MG63 (cell line): ENCODE measurements at places on chromosomes 1 and 21. TPM values are rescaled to one million over a fixed set of nuclear protein-coding genes. Genes with fewer than 3 reads are reported as not detected.

DNA sequence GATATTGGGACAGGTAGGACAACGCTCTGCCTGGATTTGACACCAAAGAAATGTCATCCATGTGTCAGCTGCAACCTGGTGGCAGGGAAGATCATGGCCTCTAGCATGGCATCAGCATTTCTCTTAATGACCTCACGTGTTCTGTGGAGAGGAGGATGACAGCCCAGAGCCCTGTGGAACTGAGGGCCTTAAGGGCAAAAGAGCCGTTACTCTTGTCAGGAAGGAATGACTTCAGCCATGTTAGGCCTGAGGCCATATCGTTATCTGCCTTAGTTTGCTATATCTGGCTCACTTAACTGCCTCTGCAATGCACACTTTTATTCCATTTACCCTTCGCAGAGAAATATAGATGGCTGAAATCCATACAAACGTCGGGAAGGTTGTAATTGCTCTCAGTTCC lies 83.2 kb upstream of the PBX1 start:
- DNase-seq, result no peak

- DNase-seq, result no peak
These were observed 119.4 kb downstream of the NEK7 start for GRCh38 chr1:198276241-198276640.

DNA sequence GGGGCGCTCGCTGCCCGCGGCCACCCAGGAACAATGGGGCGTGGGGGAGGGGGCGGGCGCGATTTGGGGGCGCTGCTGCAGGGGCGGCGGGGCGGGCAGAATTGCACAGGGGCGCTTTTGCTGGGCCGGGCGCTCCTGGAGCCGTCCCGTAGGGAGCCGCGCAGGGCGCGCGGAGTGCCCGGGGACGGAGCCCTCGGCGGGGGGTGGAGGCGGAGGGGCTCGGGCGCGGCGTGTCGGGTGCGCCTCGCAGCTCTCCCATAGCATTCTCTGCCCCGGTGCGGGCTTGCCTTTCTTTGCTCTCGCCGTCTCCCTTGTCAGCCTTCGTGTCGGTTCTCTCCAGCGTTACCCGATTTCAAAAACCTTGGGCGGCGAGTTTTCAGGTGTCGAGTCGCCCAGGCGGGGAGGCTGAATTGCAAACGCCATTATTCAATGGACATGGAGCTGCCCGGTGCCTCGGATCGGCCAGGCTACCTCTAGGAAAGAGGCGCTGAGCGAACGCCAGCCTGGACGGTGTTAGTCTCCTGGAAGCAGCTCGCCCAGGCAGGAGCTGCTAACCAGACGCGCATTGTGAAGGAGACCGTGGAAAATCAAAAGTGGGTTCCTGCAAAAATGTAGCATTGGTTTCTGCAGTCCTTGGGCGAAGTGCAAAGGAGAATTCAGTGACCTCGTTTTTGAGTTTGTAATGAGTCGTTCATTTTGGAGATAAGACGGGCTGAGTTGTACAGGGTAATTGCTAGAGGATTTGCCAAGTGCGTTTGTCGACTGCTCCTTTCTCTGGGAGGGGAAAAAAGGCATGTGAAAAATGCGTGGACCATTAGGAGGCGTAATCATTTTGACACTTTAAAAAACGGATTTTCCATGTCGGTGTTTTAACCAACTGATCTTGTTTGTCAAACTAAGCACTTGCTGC lies 626 bp downstream of the CXADR start:
- peak; percentile 24 for DNase-seq

DNA sequence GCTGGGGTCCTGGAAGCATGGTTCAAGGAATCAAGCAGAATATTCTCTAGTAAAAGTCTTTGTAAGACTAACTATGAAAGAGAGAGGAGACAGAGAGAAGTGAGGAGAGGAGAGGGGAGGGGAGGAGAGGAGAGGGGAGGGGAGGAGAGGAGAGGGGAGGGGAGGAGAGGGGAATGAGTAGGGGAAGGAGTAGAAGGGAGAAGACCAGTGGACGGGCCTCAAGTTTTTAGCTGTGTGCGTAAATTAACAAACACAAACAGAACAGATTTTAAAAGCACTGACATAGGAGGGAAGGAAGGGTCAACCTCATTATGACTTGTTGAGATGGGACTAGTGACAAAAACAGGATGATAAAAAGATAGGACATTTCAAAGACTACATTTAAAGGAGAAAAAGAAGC lies 62.8 kb downstream of the ST3GAL3 start:
- no peak for DNase-seq

DNA sequence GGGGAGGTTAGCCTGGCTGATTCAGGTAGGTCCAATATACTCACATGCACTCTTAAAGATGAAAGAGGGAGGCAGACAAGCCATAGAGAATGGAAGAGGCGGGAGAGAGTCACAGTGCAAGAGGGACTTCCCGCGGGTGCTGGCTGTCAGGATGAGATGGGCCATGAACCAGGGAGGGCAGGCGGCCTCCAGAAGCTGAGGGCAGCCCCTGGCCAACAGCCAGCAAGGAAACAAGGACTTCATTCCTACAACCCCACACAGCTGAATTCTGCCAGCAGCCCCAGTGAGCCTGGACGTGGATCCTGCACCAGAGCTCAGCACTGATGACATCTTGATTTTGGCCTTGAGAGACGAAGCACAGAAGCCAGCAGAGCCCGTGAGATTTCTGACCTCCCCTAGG lies 15.1 kb upstream of the B3GALT5 start:
- DNase-seq, result no peak

DNA sequence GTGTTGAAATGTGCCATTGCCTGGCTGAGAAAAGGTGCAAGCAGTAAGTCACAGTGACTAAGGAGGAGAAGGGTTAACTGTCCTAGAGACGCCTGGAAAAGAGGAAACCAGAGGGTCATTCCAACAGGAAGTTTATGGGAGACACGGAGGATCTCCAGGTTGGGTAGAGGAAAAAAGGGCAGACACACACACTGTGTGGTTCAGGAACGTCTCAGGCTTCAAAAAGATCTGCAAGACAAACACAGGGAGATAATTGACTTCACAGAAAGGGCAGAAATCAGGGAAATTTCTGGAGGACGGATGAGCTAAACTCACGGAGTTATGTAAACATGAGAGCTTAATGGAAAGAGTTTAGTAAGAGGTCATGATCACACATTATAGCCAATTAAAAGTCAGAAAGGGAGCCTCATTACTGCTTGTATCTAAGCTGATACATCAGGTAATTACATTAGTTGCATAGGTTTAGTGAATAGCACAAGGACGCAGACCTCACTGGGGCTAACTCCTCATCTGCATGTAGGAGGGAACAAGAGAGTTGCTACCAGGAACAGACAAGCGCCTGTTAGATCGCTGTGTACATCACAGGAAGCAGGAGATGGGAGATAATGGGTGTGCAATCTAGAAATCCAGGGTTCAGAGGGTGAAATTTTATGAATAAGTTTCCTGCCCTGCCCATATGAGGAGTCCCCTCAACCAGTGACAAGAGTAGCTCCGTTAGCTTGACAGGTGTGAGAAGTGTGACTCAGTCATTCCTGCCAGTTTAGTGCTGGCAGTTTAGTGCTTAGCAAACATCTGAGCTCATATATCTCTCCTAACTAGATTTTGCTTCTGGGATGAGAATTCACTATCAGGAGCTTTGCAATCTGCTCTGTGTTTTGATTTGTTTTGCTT lies 96.6 kb upstream of the TNR start:
- DNase-seq, result no peak

- DNase-seq, result no peak
These were observed 19.3 kb downstream of the HAO2 start for GRCh38 chr1:119387858-119388257.

GRCh38 chr1:53678938-53679825 lies 59.8 kb downstream of the GLIS1 start:
- no peak for DNase-seq

DNA sequence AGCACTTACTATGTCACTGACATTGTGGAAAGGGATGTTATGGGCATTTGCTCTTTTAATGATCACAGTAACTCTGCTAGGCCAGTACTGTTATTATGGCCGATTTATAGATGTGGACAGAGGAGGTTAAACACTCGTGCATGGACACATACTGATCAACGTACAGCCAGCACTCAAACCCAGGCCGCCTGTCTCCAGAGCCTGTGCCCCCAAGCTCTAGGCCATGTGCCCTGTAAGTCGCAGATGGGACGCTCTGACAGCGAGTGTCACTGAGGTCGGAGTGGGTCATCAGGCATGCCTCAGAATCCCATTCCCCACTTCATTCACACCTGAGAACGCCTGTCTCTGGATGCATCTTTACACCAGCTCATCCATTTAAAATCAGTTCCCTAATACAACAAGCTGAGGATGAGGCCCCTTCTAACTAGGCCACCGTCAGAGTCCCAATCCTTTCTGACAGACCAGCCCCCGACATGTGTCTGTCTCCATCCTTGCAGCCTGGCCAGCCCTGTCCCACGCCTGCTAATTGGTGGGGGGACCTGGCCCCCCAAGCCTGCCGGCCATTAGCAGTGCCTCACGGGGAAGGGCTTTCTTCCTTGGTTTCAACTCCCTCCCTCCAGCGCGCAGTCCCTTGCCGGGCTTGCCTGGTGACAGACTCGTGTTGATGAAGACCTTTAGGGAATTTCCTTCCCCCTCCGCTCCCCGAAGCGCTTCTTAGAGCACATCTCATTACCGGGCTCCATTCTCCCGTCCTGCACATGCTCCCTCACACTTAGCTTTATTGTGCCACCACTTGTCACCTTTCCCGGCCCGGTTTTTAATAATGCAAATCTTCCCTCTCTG lies 436.8 kb downstream of the KIF26B start:
- DNase-seq, result no peak

DNA sequence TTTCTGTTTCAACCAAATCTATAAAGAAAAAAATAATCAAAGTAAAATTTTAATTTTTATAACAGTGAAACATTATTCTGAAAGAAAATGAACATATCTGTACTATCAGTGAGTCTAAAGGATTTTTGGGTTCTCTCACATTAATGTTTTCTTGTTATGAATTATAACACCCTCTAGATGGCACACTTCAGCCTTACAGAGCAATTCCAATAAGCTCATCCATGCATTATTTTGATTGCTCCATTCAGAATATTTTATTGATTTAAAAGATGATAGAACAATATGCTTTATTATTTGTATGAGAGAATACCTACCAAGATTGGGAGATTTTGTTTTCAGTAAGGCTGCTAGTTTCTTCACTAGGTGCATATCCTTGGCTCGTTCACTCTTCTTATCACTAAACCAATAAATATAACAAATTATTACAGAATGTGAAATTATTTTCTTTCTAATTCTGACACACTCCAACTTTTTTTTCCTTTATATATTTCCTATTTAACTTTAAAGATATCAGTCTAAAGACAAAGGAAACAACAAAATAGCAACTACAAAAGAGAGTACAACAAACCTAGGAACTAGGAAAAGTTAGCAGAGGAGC lies 82.4 kb downstream of the RAB3GAP2 start:
- DNase-seq, result no peak

DNA sequence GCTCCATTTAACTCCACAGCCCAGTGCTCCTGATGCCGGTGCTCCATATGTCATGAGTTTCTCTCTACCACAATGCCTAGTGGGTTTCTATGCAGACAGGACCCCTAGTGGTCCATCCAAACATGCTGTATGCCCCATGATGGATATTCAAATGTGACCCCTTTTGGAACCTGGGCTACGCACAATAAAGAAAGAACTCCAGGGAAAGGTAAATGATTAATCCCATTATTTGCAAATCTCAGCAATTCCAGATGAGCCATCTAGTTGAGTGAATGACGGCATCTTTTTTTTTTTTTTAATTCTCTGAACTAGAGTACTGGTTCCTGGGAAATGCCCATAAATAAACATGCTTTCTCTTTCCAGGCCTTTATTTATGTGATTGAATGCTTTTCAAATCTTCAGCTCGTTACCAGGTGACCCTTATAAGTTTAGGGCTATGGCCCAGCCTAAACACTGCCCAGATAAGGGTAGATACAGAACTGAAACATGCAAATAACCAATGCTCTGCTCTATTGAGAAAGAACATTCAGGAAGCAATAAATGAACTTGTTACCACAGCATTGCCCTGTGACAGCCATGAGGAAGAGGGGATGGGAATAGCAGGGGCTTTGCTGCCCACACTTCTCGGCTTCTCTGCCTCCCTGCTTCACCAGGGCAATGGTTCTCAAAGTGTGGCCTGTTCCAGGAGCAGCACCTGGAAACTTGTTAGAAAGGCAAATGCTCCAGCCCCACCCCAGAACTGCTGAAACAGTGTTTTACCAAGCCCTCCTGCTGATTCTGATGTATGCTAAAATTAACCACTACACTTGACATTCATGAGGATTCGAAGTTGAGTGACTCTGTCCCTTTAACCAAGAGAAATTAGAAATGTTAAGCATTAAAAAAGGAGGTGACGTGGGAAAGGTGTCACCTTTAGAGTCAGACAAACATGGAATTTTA lies 151.7 kb downstream of the SEC16B start:
- no peak for DNase-seq

DNA sequence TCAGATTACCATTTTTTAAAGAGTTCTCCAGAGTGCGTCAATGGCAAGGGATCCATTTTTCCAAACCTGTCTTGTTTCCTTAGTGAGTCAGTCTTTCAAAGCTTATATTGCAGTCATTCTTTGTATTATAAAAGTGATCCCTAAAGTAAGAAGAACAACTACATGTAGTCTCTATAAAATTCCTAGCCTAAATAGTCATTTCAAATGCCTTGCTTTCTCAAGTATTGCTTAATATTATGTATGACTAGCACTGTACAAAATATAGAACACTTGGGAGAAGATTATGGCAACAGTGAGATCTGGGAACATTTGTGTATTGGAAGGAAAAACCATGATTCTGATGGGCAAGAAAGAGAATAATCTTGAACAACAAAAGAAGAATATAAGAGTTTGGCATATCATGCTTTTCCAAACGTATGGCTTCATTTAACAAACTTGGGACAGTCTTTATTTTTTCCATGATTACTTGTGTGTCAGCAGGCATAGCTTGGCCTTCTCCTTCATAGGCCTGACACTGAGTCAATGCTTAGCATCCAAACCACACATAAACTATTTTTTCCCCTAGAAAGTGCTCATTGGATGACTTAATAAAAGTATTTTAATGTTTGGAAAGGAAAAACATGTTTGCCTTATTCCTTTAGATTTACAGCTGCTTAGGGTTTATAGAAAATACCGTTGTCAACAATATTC lies 547.4 kb downstream of the LTN1 start:
- no peak for DNase-seq

DNA sequence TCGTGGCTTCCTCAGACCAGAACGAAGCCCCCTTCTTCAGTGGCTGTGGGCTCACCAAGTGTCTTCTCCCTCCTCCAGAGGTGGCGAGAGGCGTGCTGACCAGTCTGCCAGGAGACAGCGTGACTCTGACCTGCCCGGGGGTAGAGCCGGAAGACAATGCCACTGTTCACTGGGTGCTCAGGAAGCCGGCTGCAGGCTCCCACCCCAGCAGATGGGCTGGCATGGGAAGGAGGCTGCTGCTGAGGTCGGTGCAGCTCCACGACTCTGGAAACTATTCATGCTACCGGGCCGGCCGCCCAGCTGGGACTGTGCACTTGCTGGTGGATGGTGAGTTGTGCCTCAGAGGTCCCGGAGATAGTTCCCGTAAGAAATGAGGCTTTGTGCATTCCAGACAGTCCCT lies 24.0 kb downstream of the IL6R start:
- no peak for DNase-seq

Gene HAO2
- not detected in 2 replicates for total RNA-seq

Gene LCE1E
- total RNA-seq, result not detected in 2 replicates

Gene CD84
- total RNA-seq, result not detected in 2 replicates

Gene FUBP1
- total RNA-seq, result 183 and 225 TPM in 2 replicates

Gene SMCP
- total RNA-seq, result not detected in 2 replicates

Gene IVL
- not detected in 2 replicates for total RNA-seq

Gene IFI44
- total RNA-seq, result 58.6 and 155 TPM in 2 replicates

Gene CYP4Z1
- total RNA-seq, result not detected in 2 replicates

Gene ENAH
- 121 and 171 TPM in 2 replicates for total RNA-seq
